ENCODE measurements at places on chromosomes 2 and 18.
A peak's percentile ranks its signal among the peaks of the same experiment; 100 is the strongest.

- no peak for DNase-seq
Observed at GRCh38 chr2:30823452-30823851, 16.2 kb upstream of the CAPN13 start.

GRCh38 chr2:223959688-223960087 is 2.4 kb downstream of the MRPL44 start:
- DNase-seq: no peak

GRCh38 chr2:86157009-86157556 is 38.2 kb downstream of the IMMT start:
- DNase-seq: no peak

- DNase-seq: peak; percentile 54
Observed at GRCh38 chr2:180573951-180574350, 406.5 kb upstream of the UBE2E3 start.

DNA sequence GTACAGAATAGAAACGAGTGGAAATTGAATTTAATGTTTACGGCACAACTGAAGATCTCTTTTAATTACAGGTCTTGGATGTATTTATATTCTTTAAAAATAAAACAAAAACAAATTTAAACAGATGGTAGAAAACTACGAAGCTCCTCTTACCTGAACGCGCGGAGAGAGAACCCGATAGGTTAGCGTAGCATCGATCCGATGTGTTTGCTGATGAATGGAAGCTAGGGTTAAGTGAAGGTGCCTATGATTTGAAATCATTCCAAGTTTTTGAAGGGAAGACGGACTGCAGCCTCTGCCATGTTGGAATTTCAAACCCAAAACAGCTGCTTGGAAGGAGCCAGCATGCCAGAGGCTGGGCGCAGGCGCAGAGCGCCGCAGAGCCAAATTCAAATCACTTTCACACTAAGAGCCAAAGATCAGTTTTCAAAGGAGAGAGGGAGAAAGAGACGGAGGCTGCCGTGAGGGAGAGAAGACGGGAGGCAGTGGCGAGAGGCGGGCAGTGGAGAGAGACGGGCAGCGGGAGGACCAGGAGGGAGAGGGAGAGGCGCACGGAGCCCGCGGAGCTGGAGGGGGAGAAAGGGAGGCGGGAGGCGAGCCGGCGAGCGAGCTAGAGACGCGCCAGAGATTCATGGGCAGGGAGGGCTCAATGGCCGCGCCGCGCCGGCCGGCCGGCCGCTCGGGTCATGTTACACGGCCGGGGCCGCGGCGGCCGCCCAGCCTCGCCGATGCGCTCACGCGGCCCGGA is at the start of gene FIGN:
FIGN (minus strand) TSS at position 324 of the 748 bp plus-strand sequence. CDS start 1,081 bp downstream, outside the sequence.
- DNase-seq: peak; percentile 80

DNA sequence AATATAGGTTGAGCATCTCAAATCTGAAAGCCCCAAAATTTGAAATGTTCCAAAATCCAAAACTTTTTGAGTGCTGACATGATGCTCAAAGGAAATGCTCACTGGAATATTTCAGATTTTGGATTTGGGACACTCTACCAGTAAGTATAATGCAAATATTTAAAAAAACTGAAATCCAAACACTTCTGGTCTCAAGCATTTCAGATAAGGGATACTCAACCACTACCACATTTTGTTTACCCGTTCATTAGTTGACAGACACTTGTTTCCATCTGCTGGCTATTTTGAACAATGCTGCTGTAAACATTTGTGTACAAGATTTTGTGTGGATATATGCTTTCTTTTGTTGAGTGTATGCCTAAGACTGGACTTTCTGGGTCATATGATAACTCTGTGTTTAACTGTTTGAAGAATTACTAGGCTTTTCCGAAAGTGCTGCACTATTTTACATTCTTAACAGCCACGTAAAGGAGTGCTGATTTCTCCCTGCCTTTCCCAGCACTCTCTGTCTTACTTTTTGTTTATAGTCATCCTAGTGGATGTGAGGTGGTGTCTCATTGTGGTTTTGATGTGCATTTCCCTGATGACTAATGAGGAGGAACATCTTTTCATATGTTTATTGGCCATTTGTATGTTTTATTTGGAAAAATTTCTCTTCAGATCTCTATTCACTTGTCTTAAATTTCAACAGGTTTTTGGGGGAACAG is 19.5 kb upstream of the DCDC2C start:
- no peak for DNase-seq

DNA sequence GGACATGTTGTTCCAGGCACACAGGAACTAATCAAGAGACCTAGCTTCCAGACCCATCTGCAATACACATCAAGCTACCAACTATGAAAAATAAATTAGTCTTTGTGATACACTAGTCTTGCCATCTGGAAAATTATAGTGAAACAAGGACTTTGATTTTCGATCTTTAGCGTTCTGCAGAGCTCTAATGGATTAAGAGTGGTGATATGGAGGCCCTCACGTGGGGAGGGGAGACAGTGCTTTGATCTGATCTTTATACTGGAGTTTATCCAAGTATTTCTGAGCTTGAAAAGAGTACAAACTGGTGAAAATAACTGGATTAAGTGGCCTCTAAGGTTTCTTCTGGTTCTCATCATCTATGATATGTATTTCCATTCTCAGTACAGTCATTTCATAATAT is 273.4 kb upstream of the CDH7 start:
- DNase-seq: no peak

GRCh38 chr2:52995424-52995823 is 772.2 kb upstream of the CHAC2 start:
- DNase-seq: no peak

- DNase-seq: peak; percentile 95
Observed at GRCh38 chr2:150234787-150235446, 252.6 kb downstream of the RND3 start.

GRCh38 chr2:219998107-219998506 is 370.7 kb downstream of the SLC4A3 start:
- peak; percentile 53 for DNase-seq

GRCh38 chr2:70461414-70461813 is 92.2 kb downstream of the TGFA start:
- DNase-seq: no peak

DNA sequence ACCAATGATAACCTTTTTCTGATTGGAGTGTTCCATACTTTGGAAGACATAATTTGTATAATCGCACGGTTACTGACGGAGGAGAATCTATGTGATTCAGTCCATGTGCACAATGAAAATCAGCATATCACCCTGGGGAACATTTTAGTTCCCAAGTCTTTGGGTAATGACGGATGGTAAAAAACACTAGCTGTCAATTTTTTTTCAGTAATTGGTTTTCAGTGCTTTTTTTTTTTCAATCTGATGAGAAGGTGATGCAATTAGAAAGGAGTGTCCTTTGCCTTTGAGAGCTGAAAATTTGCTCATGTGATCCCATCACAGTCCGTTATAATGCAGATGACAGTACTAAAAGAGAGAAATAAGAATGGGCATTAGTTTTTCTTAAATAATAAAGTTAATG is 51.9 kb upstream of the THOC1 start:
- DNase-seq: no peak

- DNase-seq: no peak
Observed at GRCh38 chr2:156110890-156111289, 221.6 kb downstream of the NR4A2 start.

- peak; percentile 12 for DNase-seq
Observed at GRCh38 chr2:71277536-71278103, 50.7 kb upstream of the PAIP2B start.

DNA sequence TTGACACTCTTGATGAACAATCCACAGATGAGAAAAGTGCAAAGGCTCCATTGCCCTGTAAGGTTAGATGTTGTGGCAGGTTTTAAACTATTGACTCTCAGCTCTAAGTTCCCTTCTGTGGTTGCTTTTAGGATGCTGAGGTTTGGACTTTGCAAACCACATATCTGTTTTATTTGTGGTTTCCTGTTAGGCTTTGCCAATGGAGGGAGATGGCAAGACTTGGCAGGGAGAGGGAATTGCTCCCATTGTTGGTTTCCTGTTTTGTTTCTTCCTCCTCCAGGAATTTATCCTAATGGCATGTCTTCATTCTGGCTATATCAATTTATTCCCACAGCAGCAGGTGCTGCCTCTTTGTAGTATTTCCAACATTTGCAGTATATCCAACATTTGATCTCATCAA is 772.3 kb downstream of the LRRTM4 start:
- DNase-seq: no peak

DNA sequence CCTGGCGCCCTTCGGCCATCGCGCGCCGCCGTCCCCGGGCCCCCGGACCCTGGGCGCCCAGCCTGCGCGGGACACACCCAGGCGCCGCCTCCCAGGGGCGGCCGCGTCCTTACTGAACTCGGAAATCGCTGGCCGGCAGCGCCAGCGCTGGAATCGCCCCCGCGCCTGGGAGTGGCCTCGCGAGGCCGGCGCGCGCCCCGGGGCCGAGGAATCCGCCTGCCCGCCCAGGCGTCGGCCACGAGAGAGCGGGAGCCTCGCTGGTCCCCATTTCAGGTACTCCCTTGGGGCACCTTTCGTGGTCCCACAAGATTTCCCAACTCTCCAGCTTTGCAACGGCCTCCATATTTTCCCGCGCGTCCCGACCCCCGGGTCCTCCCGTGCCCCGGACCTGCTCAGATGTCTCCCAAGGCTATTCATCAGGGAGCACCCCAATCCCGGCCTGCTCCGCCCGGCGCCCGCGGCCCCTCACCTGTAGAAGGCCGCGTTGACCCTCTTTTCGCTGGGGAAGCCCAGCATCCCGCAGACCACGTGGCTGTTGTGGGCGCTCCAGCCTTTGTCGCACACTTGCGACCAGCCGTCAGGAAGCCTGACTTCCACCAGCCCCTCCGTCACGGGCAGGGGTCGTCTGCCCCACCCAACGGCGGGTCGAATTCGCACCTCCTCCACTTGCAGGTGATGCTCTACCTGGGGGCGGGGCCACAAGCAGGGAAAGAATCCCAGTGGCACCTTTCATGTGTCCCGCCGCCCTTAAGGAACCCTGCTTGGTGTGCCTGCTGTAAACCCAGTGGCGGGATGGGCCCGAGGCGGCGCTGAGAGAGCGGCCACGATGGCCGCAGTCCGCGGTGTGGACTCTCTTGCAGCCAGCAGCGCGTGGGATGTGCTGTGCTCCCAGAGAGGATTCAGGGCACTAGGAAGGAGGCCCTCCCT is 4.6 kb downstream of the LOXL3 start:
- peak; percentile 63 for DNase-seq

- no peak for DNase-seq
Observed at GRCh38 chr2:224807153-224807964, 91.2 kb upstream of the CCDC195 start.

- DNase-seq: no peak
Observed at GRCh38 chr18:74154716-74155115, 6.4 kb downstream of the TIMM21 start.

GRCh38 chr2:140063356-140063755 is 1283.2 kb upstream of the NXPH2 start:
- no peak for DNase-seq

GRCh38 chr2:227615181-227615580 is 541 bp upstream of the SCYGR3 start:
- no peak for DNase-seq

- DNase-seq: no peak
Observed at GRCh38 chr2:113216891-113217454, 43.2 kb downstream of the PSD4 start.

DNA sequence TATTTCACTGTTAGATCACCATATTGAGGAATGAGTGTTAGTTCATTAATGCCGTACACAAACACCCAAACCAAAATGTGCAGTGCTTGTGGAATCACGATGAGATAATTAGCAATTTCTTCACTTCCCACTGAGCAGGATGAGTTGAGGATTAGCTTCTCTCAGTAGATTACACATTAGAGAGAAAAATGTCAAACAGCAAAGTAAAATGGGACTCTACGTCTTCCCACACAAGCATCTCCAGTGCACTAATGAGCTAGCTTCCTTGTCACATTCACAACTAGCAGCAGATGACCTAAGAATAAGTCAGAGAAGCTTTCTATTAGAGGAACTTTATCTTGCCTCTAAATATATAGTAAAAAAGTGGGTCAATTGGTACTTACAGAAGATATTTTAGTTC is 926.9 kb downstream of the TSN start:
- no peak for DNase-seq

DNA sequence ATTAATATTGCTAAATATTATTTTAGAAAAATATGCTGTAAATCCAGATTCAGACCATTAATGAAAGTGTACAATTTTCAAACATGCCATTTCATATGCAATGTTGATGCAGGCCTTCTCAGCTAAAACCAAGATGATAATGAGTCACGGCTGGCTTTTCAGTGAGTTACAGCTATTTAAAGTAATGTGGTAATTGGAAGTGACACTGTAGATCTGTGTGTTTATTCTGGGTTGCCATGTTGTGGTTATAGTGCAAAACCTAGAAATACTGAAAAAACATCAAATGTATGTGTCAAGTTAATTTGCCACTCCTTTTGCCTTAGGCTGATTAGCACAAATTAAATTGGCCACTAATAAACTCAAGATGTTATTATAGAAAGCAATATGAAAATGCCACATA is 506.6 kb downstream of the ERBB4 start:
- DNase-seq: peak; percentile 85

- DNase-seq: peak; percentile 90
Observed at GRCh38 chr18:21053127-21053526, 58.5 kb downstream of the ROCK1 start.

- DNase-seq: no peak
Observed at GRCh38 chr2:219720956-219721355, 93.5 kb downstream of the SLC4A3 start.

- no peak for DNase-seq
Observed at GRCh38 chr2:44277541-44277940, 2.3 kb downstream of the SLC3A1 start.

DNA sequence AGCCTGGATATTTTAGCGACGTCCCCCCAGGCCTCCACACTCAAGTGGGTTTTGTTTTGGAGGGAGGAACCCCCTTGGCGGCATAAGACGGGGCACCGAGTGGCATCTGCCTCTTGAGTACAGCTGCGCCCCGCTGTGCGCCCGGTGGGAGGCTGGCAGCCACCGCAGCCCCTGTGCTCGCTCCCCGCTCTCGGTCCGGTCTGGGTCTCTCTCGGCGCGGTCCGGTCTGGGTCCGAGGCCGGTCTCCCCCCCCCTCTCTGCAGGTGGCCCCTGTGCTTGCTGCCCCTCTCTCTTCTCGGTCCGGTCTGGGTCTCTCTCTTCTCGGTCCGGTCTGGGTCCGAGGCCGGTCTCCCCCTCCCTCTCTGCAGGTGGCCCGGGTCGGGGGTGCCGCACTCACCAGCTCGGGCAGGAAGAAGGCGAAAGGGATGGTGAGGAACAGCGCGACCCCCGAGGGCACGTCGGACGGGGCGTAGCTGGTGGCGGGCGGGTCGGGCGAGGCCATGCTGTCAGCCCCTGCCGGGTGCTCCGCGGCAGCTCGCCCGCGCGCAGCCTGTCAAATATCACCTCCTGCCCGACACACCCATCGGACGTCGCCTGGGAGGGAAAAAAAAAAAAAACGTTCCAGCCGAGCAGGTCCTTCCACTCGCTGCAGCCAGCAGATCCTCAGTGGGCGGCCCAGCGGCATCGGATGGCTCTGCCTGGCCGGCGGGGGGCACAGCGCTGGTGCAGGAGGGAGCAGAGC is at the start of gene MALL:
MALL (minus strand) TSS at position 532 of the 742 bp plus-strand sequence; CDS start at position 502, 30 bp downstream.
- no peak for DNase-seq

DNA sequence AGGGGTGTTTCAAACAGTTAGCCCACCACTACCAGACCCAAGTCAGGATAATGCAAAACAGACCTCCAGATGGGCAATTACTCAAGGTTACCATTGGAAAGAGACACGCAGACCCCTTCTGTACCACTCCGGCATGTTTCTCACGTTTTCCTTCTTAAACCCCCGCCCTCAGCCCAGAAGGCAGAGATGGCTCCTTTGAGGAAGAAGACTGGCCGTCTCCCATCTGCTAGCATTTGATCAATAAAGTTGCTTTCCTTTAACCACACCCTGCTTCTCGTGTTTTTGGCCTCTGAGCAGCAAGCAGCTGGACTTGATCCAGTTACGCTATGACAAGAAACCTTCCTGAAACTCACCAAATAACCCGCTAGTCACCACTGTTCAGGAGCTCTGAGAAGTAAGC is 1012.4 kb upstream of the GYPC start:
- DNase-seq: no peak
